H9 (cell line): ENCODE measurements at places on chromosomes 5 and 9.

GRCh38 chr9:34311499-34312185, 17.4 kb downstream of the KIF24 start:
- no peak for DNase-seq

DNA sequence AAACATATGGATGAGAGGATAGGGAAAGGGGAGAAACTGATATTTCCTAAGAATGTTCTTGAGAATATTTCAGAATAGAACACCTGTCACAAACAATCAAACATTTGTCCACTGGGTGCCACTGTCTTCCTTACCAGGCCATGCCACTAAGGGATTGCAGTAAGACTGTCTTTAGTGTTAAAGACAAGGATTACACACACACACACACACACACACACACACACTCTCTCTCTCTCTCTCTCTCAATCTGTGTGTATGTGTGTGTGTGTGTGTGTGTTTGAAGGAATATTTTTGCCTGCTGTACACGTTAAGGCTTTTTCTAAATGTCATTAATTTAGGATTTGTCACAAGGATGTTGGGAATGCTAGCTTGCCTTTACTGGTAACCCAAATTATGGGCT, 54.4 kb downstream of the CCDC192 start:
- DNase-seq, result no peak

- no peak for DNase-seq
Observed at GRCh38 chr5:81234801-81235200, 1.7 kb downstream of the CKMT2 start.

DNA sequence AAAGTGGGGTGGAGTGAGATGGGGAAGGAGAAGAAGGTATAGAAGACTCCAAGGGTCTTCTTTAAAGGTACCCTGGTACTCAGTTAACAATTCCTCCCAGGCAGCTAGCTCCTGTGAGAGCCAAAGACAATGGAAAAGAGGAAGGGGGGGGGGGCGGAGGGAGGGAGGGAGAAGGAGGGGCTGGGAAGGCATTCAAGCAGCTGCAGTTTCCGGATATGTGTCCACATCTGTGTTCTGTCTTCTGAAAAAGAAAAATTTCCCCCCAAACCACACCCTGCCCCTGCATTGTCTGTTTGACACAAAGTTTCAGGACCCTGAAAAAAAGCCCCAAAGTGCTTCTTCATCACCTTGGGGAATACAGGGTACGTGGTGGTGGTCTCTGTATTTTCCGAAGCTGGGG, 11.1 kb downstream of the SPRY4 start:
- no peak for DNase-seq

- DNase-seq, result no peak
Observed at GRCh38 chr9:98374385-98375051, 119.1 kb upstream of the TBC1D2 start.

- no peak for DNase-seq
Observed at GRCh38 chr5:125969011-125969813, 454.0 kb upstream of the GRAMD2B start.

- no peak for DNase-seq
Observed at GRCh38 chr9:93028448-93029006, 30.0 kb upstream of the SUSD3 start.

DNA sequence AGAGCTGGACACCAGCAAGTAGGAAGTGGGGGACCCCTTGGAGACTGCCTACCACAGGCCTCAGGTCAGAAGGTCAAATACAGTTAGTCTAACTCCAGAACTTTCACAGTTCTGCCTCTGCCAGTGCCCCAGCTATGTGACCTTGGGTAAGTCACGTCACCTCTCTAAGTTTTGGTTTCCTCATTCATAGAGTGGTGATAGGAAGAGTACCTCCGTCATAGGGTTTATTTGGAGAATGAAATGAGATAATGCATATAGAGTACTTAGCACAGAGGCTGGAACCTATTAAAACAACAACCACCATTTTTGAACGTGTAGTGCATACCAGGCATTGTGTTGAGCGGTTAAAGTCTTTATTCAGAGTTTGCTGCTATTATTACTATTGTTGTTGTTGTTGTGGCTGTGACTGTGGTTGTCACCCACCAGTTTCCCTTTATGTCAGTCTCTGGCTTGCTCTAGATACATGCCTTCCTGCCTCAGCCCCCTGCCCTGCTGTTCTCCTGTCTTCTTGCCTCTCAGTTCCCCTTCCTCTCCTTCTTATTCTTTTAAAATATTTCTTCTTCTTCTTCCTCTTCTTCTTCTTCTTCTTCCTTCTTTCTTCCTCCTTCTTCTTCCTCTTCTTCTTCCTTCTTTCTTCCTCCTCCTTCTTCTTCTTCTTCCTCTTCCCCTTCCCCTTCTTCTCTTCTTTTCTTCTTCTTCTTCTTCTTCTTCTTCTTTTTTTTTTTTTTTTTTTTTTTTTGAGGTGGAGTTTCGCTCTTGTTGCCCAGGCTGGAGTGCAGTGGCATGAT, 67.8 kb downstream of the RALGPS1 start:
- no peak for DNase-seq

- DNase-seq, result no peak
Observed at GRCh38 chr5:59115345-59115744, 532.5 kb downstream of the RAB3C start.
